ENCODE measurements at places on chromosomes 16 and 17. TPM values are rescaled to one million over a fixed set of nuclear protein-coding genes. Genes with fewer than 3 reads are reported as not detected.

The SOX9 gene
- 11.9 TPM for total RNA-seq

The KRT10 gene
- total RNA-seq = 4.3 TPM

The RPAIN gene
- total RNA-seq = 60.0 TPM

The LRRC3C gene
- total RNA-seq = not detected

The PRSS36 gene
- 0.30 TPM for total RNA-seq

The NTN3 gene
- total RNA-seq = 0.59 TPM

All from smooth muscle cell of the umbilical artery (primary cell).